ENCODE measurements at places on chromosomes 13 and 19.

DNA sequence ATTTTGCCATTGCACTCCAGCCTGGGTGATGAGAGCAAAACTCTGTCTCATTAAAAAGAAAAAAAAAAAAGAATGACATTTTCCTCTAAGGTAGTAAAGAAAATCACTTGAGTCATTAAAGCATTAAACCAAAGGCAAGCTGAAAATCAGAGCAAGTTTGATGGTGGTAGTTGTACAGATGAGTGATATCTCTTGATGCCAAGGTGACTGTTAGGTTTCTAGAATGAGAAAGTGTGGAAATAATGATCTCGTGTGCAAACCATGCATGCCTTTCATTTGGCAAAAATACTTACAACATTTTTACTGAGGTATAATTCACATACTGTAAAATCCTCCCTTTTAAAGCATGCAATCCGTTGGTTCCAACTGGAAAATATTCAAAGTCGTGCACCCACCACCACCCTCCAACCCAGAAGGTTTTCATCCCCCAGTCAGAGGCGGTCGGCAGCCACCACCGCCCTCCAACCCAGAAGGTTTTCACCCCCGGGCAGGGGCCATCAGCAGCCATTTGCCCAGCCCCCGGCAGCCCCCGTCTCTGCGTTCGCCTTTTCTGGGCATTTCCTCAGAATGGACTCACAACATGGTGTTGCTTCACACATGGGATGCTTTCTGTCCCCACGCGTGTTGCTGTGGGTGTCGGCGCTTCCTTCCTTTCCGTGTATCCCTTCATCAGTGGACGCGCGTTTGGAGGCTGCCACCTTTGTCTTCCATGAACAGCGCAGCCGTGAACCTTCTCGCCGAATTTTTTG is 90.2 kb downstream of the ATP11A start:
- DNase-seq: no peak

GRCh38 chr19:42652021-42652420 is 57.3 kb upstream of the CEACAM8 start:
- DNase-seq: no peak

DNA sequence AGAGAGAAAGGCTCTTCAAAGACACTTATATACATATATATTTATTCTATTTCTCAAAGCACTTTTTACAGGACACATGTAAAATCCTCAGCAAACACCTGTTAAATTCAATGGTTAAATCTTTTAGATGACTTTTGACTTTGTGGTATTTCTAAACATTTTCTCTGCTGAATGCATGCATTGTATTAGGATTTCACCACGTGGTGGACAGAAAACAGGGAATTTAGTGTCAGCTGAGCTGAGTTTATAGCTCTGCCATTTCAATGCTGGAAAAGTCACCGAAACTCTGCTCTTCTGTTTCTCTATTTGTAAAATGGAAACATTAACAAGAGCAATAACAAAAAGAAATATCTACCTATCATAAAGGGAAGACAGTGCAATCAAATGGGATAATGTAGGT is 375.6 kb downstream of the ENOX1 start:
- no peak for DNase-seq

- no peak for DNase-seq
Measured at GRCh38 chr13:107969546-107969945, 245.8 kb downstream of the LIG4 start.

DNA sequence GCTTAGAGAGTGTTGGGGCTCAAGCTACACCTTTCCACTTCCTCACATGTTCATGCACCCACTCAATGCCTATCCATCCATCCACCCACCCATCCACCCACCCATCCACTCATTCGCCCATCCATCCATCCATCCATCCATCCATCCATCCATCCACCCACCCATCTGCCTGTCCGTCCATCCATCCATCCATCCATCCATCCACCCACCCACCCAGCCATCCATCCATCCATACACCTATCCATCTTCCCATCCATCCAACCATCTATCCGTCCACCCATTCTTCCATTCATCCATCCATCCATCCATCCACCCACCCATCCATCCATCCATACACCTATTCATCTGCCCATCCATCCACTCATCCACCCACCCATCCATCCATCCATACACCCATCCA is 13.1 kb upstream of the HOMER3 start:
- DNase-seq: no peak

GRCh38 chr13:105961438-105961837 is 574.0 kb downstream of the EFNB2 start:
- DNase-seq: no peak

- DNase-seq: no peak
Measured at GRCh38 chr19:5536337-5536894, 31.3 kb downstream of the TINCR start.

- no peak for DNase-seq
Measured at GRCh38 chr13:26820871-26821270, 60.3 kb upstream of the GPR12 start.

GRCh38 chr13:32031815-32032370 is 319 bp downstream of the FRY start:
- no peak for DNase-seq

DNA sequence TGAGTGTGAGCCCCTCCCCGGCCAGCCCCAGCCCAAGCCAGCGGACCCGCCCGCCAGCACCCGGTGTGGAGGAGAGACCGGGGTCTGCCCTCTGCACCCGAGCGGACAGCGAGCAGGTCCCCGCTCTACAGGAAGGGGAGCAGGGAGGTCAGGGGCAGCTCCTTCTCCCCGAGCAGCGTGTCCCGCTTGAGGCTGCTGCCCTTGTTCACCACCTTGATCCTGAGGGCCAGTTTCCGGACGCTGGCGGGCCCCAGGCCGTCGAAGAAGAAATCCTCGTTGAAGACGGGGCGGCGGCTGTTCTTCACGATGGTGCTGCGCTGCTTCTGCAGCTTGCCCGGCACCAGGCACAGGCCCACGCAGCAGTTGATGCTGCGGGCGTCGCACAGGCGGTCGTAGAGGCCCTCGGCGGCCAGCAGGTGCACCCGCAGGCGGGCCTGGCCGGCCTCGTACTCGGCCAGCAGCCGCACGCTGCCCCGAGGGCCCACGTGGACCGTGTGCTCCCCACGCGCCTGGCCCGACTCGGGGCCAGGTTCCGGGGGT is 1.9 kb downstream of the C2CD4C start:
- no peak for DNase-seq

GRCh38 chr13:41678249-41678648 is 220.9 kb downstream of the RGCC start:
- no peak for DNase-seq

DNA sequence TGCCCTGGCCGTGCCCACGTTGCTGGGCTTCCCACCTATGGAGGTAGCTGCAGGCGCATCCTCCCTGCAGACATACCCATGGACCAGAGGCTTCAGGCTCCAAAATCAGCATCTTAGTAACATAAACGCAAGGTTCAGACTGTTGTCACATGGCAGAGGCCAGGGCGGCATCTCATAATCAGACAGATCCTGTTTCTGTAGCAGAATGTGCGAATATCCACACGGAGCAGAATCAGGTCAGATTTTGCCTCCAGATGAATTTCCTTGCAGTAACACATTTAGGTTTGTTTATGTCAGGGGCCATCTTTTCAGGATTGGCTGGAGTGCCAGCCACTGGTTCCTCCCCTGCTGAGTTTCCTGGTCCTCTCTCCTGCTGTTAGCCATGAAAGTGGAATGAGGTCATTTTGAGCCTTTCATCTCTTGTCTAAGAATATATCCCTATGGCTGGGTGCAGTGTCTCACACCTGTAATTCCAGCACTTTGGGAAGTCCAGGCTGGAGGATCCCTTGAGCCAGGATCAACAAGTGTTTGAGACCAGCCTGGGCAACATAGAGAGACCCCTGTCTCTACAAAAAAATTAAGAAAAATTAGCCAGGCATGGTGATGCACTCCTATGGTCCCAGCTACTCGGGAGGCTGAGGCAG is 20.5 kb downstream of the SMARCA4 start:
- DNase-seq: no peak

GRCh38 chr13:28357911-28358433 is 137.0 kb downstream of the FLT1 start:
- no peak for DNase-seq

DNA sequence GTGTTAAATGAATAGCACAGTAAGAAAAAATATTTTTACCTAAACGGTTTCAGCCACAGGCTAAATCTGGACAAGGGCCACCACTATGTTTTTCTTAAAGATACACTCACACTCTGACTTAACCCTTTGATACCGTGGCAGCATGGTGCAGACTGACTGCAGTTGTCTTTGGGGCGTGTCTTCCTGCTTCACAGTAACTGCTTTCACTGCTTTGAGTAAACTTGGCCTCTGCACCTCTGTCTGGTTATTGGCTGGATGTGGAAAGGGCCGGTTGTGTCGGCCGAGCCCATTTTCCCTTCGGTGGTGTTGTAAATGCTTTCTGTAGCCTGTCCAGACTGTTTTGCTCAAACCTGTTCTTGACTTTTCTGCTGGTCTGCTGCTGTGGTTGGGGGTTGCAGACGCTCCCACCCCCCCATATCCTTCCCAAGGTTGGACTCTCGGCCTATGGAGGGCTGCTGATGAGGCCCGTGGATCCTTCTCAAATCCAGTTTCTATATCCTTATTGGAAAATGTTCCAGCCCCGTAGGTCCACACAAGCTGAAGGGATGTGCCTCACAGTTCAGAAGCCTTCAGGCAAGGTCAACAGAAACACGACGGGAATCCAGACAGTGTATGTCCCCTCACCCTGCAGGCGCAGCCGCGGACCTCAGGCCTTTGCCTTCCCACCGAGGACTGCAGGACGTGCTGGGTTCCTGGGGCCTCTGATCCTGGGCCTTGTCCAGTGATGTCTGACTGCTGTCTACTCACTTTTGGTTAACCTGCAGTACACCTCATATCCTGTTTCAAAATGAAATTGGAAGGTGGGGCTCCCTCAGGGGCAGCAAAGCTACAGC is 90.2 kb upstream of the RNF113B start:
- DNase-seq: no peak

- no peak for DNase-seq
Measured at GRCh38 chr19:7924241-7924640, 1.7 kb downstream of the CTXN1 start.

GRCh38 chr19:31346184-31347059 is 2.8 kb downstream of the TSHZ3 start:
- no peak for DNase-seq

- no peak for DNase-seq
Measured at GRCh38 chr13:35988648-35989081, 142.5 kb downstream of the DCLK1 start.

DNA sequence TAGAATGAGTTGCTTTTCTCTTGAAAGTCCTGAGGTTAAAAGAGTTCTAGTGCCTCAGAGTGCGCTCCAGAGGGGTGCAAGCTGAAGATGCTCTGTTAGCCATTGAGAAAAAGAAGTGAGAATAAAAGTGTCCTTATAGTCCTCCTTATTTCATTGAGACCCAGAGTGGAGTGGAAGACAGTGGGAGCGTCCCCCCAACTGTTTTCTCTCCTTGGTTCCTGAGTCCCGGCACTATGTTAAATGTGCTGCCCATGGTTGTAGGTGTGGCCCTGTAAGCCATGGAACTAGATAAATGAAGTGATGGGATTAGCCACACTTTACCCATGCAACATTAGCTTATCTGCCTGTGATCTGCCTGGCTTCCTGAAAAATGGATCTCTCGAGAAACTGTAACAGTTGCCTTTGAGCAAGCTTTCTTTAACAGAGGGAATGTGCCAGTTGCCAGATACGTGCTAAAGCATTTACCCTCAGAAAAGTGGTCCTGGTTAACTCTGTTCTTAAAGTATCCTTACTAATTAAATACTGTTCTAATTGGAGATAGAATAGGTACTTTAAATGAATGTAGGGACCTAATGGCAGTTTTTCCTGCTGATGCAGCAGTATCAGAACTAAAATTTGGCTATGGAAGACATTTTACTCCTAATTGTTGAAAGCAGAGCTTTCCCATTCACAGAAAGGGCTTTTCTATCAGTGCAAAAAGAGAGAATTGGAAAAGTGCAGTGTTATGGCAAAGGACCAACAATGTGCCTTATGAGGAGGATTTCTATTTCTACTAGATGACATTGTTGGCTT is 21.4 kb upstream of the PSG9 start:
- DNase-seq: no peak

- DNase-seq: no peak
Measured at GRCh38 chr13:71871176-71871754, 4.3 kb upstream of the DACH1 start.

- peak; percentile 32 for DNase-seq
Measured at GRCh38 chr19:35267818-35268535, 785 bp upstream of the USF2 start.

DNA sequence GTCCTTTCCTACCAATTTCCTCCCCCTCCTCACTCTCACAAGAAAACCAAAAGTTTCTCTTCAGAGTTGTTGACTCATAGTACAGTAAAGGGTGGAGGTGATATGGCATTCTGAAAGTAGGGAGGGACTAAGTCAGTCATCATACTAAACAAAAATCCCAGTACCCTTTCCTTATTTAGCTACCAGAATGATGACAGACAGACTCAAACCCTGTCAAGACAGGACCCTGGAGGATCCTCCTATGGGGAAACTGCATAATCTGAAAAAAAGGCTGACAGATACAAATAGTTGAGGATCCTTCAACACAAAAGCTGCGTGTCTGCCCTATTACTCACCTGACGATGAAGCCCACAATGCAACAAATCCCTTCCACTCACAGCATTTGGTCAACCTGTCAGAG is 55.5 kb downstream of the CYSLTR2 start:
- no peak for DNase-seq

DNA sequence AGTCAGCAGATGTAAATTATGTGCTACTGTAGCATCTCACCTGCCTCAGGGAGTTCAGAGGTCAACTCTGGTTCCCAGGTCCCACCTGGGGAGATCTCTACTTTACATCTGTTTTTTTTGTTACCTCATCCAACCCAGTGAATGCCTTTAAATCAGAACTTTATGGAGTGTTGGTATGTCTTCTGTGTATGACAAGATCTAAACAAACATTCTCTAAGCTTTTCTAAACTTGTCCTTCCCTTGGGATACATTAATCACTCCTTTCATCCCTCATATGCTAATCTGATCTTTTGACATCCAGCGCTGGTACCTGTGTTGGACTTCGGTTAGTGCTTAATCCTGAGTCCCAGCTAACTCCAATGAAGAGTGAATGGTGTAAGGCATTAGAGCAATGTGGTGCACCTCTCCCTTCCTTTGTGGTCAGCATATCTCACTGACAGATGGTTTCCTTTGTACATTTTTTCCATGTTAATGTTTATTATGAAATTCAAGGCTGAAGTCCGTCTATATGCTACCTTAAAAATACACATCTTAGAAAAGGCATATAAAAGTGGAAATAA is 213.4 kb downstream of the ABCC4 start:
- no peak for DNase-seq

DNA sequence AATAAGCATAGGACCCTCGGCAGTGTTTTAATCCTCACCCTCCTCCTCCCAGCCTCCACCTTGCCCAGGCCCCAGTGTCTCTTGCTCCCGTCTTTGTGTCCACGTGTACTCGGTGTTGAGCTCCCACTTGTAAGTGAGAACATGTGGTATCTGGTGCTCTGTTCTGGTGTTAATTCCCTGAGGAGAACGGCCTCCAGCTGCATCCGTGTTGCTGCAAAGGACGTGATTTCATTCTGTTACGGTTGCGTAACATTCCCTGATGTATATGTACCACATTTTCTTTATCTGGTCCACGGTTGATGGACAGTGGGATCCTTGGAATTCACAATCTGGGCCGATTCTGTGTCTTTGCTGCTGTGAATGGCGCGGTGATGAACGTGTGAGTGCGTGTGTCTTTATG is 44.7 kb upstream of the TFDP1 start:
- no peak for DNase-seq
